ENCODE measurements at places on chromosomes 7 and 10.

GRCh38 chr10:95247881-95248583, 42.8 kb downstream of the PDLIM1 start:
- no peak for DNase-seq

- no peak for DNase-seq
Observed at GRCh38 chr10:17668435-17669184, 24.7 kb downstream of the STAM start.

GRCh38 chr10:89710753-89711152, 9.4 kb downstream of the KIF20B start:
- no peak for DNase-seq

DNA sequence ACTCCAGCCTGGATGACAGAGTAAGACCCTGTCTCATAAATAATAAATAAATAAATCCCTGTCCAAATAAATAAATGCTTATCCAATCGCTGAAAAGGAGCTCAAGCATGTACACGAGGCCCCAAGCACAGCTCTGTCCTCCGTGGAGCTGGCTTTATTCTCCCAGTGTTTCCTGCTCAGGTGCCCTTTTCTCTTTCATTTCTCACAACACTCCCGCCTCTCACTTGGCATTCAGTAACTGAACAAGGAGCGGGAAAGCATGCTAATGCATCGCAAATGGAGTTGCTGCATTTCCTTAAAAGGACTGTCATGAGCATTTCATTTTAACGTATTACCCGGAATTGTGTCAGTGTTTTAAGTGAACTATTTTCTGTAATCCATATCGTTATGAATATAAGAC, 210.9 kb upstream of the C7orf33 start:
- no peak for DNase-seq

DNA sequence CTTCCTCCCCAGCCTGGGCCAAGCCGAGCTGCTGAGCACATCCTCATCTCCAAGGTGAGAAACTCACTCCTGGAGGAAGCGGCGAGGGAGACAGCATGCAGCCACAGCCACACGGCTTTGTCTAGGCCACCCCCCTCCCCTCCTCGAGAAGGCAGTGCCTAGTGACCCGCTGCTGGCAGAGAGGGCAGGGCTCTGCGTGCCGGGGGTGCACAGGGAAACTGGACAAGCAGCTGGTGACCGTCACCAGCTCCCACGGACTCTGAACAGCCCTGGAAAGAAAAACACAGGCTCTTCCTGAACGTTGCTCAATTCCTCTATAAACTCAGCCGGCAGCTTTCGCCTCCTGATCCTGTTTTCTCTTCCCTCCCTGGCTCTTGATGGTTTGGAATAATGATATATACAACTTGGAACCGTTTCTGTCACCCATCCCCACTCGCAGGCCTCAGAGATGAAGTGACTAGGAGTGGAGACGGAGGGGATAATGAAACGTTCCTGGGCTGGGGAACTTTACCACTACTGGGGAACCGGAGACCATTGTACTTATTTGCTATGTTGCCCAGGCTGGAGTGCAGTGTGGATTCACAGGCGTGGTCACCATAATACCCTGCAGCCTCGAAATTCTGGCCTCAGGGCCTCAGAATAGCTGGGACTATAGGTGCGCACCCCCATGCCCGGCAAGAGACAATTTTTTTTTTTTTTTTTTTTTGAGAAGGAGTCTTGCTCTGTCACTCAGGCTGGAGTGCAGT, 19.3 kb downstream of the PAPOLB start:
- DNase-seq, result no peak

DNA sequence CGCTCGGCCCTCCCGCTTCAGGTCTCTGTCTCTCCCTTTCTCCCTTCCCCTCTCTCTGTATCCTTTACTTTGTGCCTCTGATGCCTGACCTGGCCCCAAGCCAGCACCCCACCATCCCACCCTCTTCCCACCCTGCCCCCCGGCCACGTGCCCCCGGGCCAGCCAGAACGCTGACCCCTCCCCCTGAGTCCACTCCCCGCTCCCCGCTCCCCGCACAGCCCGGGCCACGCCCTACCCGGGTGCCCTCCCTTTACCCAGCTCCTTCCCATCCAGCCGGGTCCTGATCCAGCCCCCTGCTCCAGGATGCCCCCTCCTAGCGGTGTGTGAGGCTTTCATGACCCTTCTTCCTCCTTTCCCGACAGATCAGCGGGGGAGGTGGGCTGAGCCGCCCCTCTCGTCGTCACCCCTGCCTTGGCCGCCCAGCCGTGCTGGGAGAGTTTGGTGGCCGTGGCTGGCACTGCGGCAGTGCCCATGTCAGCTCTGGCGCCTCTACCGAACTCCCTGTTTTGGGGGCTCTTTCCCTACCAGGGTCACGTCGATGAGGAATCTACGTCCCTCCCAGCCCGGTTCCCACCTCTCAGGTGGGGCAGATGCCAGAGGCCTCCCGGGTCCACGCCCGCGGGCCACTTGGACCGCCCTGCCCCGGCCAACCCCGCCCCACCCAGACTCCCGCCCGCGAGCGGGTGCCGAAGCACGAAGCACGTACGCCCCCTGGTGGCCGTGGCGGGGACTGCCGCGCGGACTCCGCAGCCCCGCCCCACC, 127.4 kb downstream of the UBE2H start:
- peak; percentile 66 for DNase-seq

- DNase-seq, result no peak
Observed at GRCh38 chr10:14487488-14487883, 156.8 kb upstream of the FRMD4A start.

DNA sequence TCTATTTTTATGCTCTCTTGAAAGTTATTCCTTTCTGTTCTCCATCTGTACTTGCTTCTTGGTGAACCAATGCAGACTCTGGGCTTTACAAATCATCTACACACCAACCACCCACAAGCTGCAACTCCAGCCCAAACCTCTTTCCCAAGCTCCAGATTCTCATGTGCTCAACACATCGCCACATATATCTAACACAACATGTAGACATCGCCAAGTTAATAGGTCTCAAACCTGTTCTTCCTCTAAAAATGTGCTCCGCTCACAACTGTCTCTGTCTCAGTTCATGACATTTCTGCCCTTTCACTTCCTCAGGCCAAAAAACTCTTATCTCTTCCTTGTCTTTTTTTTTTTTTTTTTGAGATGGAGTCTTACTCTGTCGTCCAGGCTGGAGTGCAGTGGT, 95.7 kb upstream of the EEPD1 start:
- DNase-seq, result no peak

DNA sequence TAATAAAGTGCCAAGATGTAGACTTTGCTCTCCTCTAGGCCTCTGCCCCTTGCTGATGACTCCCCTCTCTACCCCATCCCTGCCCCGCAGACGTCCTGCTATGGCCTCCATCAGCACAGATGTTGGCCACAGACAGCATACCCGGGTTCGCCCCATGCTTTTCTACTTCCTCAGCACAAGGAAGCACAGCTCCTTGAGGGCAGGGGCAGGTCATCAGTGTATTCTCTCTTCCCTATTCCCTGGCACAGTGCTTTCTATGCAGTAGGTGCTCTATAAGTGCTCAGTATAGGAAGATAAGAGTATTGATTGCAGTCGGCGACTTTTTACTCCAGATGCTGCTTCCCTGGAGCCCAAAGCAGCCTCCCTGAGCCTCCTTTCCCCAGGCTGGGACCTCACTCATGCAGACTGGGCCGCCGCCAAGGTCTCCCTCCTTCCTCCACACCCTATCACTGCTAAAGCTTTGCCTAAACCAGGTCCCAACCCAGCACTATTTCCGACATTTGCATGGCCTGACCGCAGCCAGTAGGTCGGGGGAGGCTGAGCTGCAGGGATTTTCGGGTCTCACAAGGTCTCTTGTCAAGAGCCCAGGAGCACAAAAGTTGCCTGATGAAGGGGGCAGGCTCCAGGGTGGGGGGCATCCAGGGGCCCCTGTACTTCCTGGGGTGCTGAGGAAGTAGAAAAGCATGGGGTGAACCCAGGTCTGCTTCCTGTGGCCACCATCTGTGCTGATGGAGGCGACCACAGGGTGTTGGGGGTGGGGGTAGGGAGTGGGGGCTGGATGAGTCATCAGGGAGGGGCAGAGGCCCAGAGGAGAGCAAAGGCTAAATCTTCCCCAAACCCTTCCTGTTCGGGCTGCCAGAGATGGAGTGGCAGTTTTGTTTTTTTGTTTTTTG, 8.0 kb downstream of the CALHM3 start:
- no peak for DNase-seq

DNA sequence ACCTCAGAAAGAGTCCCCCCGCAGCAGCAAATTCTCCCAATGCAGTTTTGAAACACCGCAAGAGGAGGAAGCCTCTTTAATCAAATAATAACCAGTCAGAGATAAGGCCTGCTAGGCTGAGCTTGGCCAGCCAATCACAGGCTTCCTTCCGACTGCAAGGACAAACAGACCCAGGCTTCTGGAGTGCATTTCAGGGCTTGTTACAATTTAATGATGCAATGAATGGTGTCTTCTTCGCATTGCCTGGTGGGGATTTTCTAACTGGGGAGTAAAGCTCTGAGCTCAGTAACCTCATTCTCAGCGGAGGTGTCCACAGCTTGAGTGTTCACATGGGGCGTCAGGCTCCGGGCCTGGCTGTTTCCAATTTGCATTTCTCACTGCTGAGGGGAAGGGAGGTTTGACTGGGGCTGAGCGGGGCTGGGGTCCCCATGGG, 31.8 kb upstream of the GPAM start:
- no peak for DNase-seq

GRCh38 chr7:82156168-82156567, 287.4 kb downstream of the CACNA2D1 start:
- DNase-seq, result peak; percentile 30

Measured in NCI-H2029 treated with DMSO at 0.1 percent for 48 hours (cell line).